ENCODE measurements at places on chromosomes 5 and 9. TPM values are rescaled to one million over a fixed set of nuclear protein-coding genes. Genes with fewer than 3 reads are reported as not detected.

The ARHGEF28 gene
- 31.2 TPM for total RNA-seq

The PRLR gene
- total RNA-seq = 1.7 TPM

The ZNF367 gene
- 2.7 TPM for total RNA-seq

The ADGRD2 gene
- total RNA-seq = not detected

The STKLD1 gene
- total RNA-seq = 1.0 TPM

The OTP gene
- total RNA-seq = not detected

The DOK3 gene
- 7.5 TPM for total RNA-seq

The PCDHA11 gene
- 0.17 TPM for total RNA-seq

The CCDC183 gene
- 0.65 TPM for total RNA-seq

The MYMK gene
- not detected for total RNA-seq

The SLC6A18 gene
- not detected for total RNA-seq

The PDCD1LG2 gene
- total RNA-seq = 2.7 TPM

The SLC4A9 gene
- total RNA-seq = not detected

The DHX29 gene
- total RNA-seq = 26.1 TPM

The KIAA1958 gene
- 2.5 TPM for total RNA-seq

The ENTPD2 gene
- total RNA-seq = 1.0 TPM

The SPATA31E1 gene
- total RNA-seq = not detected

The TTC39B gene
- total RNA-seq = 8.3 TPM

The PCDHGA2 gene
- 5.4 TPM for total RNA-seq

The LEAP2 gene
- 1.2 TPM for total RNA-seq

The PDE6A gene
- total RNA-seq = not detected

The ADAMTSL1 gene
- 81.7 TPM for total RNA-seq

The CDKN2B-AS1 gene
- total RNA-seq = 0.52 TPM

The GLRA1 gene
- total RNA-seq = not detected

The PCDHA1 gene
- not detected for total RNA-seq

The SV2C gene
- 0.99 TPM for total RNA-seq

The HINT1 gene
- 251 TPM for total RNA-seq

The BHMT2 gene
- 69.6 TPM for total RNA-seq

The RAPGEF1 gene
- 66.6 TPM for total RNA-seq

The CCL27 gene
- total RNA-seq = not detected

The UAP1L1 gene
- total RNA-seq = 3.6 TPM

The VCP gene
- total RNA-seq = 185 TPM

The PRR7 gene
- total RNA-seq = 0.99 TPM

The PLEKHG4B gene
- not detected for total RNA-seq

The CYLC2 gene
- not detected for total RNA-seq

The C9orf50 gene
- total RNA-seq = not detected

The ANKRD34B gene
- total RNA-seq = not detected

The PLCXD3 gene
- 3.0 TPM for total RNA-seq

The AGXT2 gene
- not detected for total RNA-seq

The CDH6 gene
- 0.83 TPM for total RNA-seq

The HRCT1 gene
- 27.0 TPM for total RNA-seq

The PDZD2 gene
- 12.9 TPM for total RNA-seq

The ADAM19 gene
- total RNA-seq = 29.2 TPM

The ZNF483 gene
- 14.9 TPM for total RNA-seq

The MARCHF11 gene
- total RNA-seq = not detected

The DNAI1 gene
- not detected for total RNA-seq

The HTR1A gene
- total RNA-seq = not detected

The PHYKPL gene
- 27.4 TPM for total RNA-seq

The GDNF gene
- total RNA-seq = 10.1 TPM

The C5 gene
- 5.4 TPM for total RNA-seq

The SPINK9 gene
- not detected for total RNA-seq

The PCDHB8 gene
- total RNA-seq = 0.92 TPM

The BRINP1 gene
- not detected for total RNA-seq

All from esophagus muscularis mucosa (tissue), 4 donors.